Stimulated activated CD8-positive, alpha-beta memory T cell treated with anti-CD3 and anti-CD28 coated beads, Interleukin-4, amount 100 ng/mL, for 1 hour (primary cell): ENCODE measurements at places on chromosomes 5 and 9.

GRCh38 chr9:120741701-120742100 is 27.4 kb upstream of the MEGF9 start:
- DNase-seq, result no peak

DNA sequence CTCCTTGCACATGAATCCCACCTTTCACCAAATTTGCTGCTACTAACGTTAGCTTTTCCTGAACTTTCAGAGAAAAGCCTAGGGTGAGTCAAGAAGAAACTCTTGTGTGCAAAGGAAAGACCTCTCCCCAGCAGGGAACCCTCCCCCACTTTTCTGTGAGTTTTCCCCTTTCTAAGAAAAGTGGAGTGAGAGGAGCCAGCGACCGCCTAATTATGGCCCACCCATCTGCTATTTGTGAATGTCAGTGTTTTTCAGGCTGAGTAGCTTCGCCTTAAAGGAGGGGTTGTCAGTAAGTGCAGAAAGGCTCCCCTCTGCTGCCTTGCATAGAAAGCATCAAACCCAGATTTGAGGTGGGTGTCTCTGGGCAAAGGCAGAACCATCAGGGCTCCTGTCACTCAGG is 46.8 kb upstream of the SPOCK1 start:
- DNase-seq, result no peak

GRCh38 chr9:130996676-130997394 is 12.1 kb upstream of the LAMC3 start:
- DNase-seq, result no peak

DNA sequence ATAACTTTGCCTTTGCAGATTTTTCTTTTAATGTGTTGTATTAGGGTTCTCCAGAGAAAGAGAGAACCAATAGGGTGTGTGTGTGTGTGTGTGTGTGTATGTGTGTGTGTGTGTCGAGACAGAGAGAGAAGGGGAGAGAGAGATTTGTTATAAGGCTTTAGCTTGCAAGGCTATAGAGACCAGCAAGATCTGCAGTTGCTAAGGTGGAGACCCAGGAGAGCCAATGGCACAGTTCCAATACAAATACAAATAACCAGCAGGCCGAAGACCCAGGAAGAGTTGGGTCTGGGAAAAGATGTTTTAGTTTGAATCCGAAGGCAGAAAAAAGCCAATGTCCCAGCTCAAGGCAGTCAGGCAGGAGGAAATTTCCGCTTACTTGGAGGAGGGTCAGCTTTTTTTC is 23.0 kb downstream of the TMOD1 start:
- no peak for DNase-seq

- DNase-seq, result no peak
These were observed 11.8 kb upstream of the EXOC3 start for GRCh38 chr5:431001-431710.

GRCh38 chr9:104177003-104177611 is 83.0 kb downstream of the SMC2 start:
- no peak for DNase-seq

DNA sequence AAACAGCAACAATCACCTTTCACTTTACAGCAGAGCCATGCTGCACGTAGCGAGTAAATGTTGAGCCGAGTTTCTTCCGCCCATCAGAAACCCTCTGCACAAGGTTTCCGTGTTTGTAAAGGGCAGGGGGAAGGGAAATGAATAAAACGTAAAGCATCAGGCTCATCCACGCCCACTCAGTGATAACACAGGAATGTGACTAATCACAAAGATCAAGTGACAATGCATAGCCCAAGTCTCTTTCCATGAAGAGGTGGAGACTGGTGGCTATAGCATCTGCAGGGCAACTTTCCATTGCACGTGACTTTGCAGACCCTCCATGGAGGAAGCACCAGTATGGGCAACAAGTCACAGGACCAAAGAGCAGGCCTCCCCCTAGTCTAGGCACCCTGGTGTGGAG is 56.6 kb downstream of the CAMSAP1 start:
- no peak for DNase-seq

- no peak for DNase-seq
These were observed 7.6 kb downstream of the TTC16 start for GRCh38 chr9:127723444-127723843.

- no peak for DNase-seq
These were observed 17.3 kb downstream of the CSF1R start for GRCh38 chr5:150068961-150069645.

GRCh38 chr5:158100373-158100888 is 241.5 kb upstream of the CLINT1 start:
- DNase-seq, result no peak

DNA sequence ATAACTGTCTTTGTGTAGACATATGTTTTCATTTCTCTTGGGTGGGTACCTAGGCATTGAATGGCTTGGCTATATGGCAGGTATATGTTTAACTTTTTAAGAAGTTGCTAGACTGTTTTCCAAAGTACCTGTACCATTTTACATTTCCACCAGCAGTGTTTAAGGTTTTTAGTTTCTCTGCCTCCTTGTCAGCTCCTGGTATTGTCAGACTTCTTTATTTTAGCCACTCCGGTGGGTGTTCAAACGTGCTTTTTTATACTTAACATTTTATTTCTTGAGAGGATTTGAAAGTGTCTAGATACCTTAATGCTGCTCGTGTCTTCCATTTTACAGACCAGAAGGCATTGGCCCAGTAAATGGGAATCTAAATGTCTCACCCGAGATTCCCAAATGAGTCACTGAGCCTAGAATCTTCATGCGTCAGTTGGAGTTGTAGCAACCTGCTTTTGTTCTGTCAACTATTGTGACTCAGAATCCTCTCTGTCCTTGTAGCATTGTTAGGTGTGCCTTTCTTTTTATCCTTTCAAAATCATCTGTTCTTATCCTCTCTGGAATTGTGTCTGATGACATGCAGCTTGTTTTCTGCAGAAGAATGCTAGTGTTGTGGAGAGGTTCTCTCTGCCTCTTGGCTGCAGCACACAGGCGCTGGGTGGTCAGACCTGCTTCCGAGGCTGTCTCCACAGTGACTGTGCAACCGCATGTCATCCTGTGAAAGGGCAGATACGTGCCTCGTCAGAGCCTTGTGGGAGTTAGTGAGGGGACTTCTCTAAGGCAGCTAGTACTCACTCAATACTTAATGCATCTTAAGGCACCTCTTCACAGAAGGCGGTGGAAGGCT is 291.8 kb downstream of the AOPEP start:
- no peak for DNase-seq

- DNase-seq, result no peak
These were observed 70.6 kb downstream of the RXRA start for GRCh38 chr9:134396825-134397224.

GRCh38 chr5:102961671-102962070 is 158.3 kb downstream of the GIN1 start:
- DNase-seq, result no peak
